ENCODE measurements at places on chromosomes 6 and 20.

- DNase-seq: peak; percentile 43
These were observed 15.4 kb downstream of the SNPH start for GRCh38 chr20:1281279-1282057.

DNA sequence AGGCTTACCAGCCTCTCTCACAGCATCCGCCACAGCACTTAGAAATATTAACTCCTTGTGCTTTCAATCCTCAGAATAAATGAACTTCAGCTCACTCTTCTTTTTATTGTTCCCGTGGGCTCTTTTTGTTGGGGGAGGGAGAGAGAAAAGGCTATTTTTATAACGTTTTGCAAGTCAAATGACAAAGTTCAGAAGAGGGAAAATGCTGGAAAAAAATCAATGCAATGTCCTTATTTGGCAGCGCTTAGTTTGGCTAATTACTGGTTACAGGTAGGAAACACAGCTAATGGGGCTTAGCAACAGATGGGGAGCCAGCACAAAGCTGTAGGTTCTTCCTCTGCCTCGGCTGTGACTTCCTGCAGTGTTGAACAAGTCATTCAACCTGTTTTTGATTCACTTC is 1067.0 kb upstream of the MAP3K7 start:
- peak; percentile 91 for DNase-seq

GRCh38 chr6:157761926-157762325 is 61.1 kb upstream of the SNX9 start:
- DNase-seq: no peak

GRCh38 chr6:52009466-52010140 is 77.8 kb downstream of the PKHD1 start:
- no peak for DNase-seq

DNA sequence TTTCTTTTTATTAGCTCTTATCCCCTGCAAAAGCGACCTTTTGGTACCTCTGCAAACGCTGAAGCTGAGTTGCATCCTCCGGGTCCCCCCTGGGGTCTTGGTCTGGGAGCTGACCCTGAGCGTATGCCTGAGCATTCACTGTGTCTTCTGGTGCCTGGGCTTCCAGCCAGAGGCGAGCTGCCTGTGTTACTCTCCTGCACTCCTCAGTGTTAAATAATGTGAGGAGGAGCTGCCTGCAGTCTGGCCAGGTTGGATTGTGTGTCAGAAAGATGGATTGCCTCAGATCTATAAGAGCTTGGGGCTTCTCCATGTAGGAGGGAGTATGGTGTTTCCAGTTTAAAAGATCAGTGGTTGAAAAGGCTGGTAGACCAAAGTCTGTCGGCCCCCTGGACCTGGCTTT is 8.7 kb upstream of the GMPR start:
- DNase-seq: no peak

GRCh38 chr20:8246153-8246552 is 114.1 kb downstream of the PLCB1 start:
- no peak for DNase-seq

DNA sequence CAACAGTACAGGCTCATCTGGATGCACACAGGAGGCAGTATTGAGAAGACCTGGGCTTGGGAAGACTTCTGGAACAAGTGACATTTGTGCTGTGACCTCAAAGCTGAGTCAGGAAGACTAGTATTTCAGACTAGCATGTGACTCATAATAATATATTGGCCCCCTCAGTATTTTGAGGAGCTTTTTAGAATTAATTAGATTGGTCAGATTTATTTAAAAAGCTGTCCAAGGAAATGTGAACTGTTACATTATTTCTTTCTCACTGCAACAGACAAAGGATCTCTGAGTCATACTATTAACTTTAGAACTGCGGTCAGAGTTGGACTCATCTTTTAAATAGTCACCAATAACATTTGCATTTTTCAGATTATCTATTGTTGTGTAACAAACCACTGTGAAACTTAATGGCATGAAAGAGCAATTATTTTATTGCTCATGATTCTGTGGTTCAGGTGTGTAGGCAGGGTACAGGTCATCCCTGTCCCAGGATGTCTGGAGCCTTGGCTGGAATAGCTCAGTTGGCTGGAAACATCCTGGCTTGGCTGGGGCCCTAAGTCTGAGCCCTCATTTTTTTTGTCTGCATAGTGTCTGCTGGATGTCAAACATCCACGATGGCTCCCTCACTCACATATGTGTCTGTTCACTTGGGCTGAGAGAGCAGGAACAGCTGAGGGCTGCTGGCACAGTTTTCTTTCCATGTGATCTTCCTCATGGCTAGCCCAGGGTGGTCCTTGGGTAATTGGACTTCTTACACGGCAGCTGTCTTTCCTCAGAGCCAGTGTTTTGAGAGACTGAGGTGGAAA is 46.9 kb downstream of the MAP3K4 start:
- DNase-seq: no peak

GRCh38 chr6:168109171-168109570 is 30.2 kb upstream of the FRMD1 start:
- DNase-seq: no peak

- DNase-seq: no peak
These were observed 103.6 kb upstream of the KCNK16 start for GRCh38 chr6:39426073-39426456.

DNA sequence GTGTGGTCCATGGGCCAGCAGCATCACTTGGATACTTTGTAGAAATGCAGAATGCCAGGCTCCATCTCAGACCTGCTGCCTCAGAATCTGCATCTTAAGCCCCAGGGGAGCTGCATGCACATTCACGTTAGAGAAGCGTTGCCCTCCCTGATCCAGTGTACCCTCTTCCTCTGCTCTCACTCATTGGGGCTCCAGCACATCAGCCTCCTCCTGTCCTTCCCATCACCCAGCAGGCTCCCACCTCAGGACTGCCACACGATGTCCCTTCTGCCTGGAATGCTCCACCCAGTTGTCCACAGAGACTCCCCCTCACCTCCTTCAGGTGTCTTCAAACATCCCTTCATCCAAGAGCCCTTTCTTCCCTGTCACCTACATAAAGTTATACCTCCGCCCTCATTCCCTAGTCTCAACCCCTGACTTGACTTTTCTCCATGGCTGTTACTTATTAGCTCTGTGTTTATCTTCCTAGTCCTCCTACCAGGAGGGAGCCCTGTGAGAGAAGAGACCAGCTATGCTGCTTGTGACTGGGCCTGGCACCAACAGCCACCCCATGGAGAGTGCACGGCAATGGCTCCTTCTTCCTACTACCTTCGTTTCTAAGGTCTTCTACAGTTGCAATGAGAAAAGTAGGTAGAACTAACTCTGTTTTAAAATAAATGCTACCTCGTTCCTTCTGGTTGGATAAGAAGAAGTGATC is 3.3 kb upstream of the ACSS1 start:
- DNase-seq: no peak

DNA sequence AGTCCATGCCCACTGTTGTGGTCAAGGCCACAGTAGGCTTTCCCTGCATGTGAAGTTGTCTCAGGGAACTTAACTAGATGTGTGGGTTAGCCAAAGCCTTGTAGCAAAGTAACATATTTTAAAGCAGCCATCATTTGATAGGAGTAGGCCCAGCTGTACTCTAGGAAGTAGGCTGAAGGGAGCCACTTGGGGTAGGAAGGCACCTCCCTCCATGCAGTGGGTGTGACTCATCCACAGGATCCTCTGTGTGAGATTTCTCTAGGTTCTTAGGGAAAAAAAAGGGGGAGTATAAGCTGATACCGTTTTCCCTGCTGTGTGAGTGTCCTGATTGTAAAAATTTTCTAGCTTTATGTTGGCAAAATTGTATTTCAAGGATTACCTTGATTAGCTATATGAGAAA is 44.7 kb downstream of the VAPB start:
- no peak for DNase-seq

GRCh38 chr20:45779011-45779915 is 12.4 kb downstream of the WFDC3 start:
- DNase-seq: no peak

- no peak for DNase-seq
These were observed 238.4 kb upstream of the OPRM1 start for GRCh38 chr6:153800580-153801188.

DNA sequence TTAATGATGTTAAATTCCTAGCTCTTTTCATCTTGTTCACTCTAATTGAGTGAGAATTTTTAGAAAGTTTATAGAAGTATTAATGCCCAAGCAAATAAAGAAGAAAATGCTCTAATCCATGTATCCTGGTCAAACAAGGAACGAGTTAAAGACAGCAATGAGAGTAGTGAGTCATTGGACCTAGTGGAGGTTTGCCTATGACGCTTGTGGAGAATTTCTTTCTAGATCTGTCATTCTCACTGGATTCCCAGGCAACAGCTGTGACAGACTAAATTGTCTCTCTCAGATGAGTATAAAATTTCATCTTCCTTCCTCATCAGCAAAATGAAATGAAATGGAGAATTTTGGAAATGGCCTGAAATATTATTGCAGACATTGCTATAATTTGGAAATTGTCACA is 127.9 kb downstream of the COL19A1 start:
- no peak for DNase-seq

GRCh38 chr6:33840048-33840926 is 36.5 kb upstream of the MLN start:
- no peak for DNase-seq

GRCh38 chr6:47438481-47439347 is 38.9 kb upstream of the CD2AP start:
- no peak for DNase-seq

- DNase-seq: no peak
These were observed 102.7 kb upstream of the TOP1 start for GRCh38 chr20:40925829-40926510.

DNA sequence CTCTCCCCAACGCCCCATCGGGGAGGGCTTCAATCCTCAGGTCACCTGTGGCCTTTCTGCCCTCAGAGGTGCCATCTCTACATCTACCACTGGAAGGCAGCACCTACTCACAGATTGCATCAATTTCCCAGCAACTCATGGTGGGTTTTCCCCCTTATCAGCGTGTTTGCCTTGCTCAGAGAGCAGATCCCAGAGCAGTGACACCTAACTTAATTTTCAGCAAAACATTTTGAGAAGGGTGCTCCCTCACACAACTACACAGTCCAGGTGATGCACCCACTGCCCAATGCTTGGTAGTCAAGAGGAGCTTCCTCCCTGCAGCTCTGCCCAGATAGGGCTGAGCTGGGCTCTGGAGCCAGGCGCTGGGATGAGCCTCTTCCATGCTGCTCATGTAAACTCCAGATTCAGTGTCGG is 48.2 kb downstream of the PLG start:
- DNase-seq: peak; percentile 57

DNA sequence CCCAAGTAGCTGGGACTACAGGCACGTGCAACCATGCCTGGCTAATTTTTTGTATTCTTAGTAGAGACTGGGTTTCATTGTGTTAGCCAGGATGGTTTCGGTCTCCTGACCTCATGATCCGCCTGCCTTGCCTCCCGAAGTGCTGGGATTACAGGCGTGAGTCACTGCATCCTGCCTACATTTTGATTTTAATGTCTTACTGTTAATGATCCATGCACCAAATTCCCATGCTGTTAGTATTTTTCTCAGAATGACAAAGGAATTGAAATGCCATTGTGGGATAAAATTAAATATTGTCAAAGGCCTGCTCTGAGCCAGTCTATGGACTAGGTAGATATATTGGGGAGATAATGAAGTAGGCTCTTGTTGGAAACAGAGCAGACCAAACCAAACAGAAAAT is 28.2 kb downstream of the CBFA2T2 start:
- no peak for DNase-seq

DNA sequence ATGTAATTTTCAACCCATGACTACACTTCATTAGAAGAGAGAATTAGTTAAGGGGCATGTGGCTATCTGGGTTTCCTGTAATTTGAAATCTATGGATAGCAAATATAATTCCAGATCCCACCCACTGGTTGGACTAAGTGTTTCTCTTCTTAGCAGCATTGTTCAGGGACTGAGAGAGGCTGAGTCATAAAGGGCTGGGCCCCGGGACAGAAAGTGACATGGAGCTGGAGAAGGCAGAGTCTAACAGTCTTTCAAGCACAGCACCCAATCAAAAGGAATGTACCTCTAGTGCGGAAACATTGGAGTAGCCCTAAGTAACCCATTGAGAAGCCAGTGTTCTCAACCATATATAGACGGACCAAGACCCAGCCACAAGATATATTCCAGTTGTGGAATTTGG is 363.9 kb downstream of the DHX35 start:
- DNase-seq: no peak

- no peak for DNase-seq
These were observed 22.8 kb upstream of the OCSTAMP start for GRCh38 chr20:46573234-46573633.

DNA sequence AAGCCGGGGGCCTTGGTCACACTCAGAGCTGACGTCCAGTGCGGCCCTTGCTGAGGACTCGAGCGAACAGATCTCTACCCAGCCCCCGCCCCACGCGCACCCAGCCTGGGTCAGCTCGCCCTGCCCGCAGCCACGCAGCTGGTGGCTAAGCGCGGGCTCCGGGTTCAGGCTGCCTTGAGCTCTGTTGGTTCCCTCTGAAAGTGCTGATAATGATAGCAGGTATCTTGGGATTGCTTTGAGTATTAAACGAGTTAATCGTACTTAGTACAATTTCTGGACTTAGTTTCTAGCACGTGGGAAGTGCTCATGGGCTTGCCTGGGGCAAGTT is 88.1 kb upstream of the TGM3 start:
- peak; percentile 47 for DNase-seq

DNA sequence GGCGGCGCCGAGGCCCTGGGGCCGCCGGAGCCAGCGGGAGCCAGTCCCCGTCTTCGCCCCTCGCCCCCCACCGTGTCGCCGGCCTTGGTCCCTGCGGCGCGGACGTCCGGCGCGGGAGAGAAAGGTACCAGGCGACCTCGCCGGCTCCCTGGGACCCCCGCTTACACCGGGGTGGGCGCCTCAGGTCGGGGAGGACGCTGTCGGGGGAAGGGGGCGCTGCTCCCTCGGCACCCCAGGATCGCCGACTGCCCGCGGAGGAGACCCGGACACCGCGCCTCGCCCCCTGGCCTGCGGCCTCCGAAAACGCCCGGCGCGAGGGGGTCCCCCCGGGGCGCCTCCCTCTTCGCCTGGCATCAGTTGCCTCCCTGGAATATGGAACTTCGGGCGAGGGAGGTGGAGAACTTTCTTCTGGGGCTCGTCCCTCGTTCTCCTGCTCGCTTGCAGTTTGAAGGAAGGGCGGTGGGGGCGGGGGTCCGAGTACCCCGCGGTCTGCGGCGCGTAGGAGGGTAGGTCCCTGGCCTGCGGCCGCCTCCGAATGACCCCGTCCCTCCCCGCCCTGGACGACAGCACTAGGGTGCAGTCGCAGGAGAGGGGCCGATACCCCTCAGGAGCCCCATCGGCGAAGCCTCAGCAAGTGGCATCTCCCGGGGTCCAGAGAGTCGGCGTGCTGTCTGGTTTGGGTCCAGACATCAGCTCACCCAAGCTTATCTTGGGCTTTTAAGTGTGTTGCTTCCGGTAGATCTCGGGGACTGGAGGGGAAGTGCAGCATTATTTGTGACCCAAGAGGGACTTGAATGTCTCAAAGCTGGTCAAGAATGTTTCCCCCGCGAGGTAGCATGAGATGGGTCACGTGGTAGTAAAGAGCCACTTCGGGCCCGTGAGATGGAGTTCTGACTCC is 549 bp downstream of the ANKRD6 start:
- DNase-seq: no peak

GRCh38 chr6:1104988-1105670 is 206.8 kb upstream of the FOXQ1 start:
- DNase-seq: no peak

GRCh38 chr6:52657870-52658269 is 13.0 kb upstream of the TMEM14A start:
- DNase-seq: no peak

GRCh38 chr20:611047-611842 is 1.1 kb upstream of the TCF15 start:
- no peak for DNase-seq

Data from NCI-H1105 treated with DMSO at 0.1 percent for 48 hours (cell line).